ENCODE measurements at places on chromosomes 16 and 17. TPM values are rescaled to one million over a fixed set of nuclear protein-coding genes. Genes with fewer than 3 reads are reported as not detected.

GRCh38 chr16:85628645-85629044 is 15.5 kb downstream of the GSE1 start:
- no peak for DNase-seq

- DNase-seq: no peak
Measured at GRCh38 chr16:80913397-80913796, 93.3 kb downstream of the CMC2 start.

Gene ADPRM
- total RNA-seq: 17.1 TPM

GRCh38 chr17:60160829-60161501 is 11.2 kb downstream of the CA4 start:
- no peak for DNase-seq

GRCh38 chr17:65049085-65049756 is 7.3 kb downstream of the GNA13 start:
- no peak for DNase-seq

- DNase-seq: peak; percentile 33
Measured at GRCh38 chr17:48100591-48101011, 677 bp downstream of the CBX1 start.

Gene HYDIN
- 0.15 TPM for total RNA-seq

Gene CD79B
- total RNA-seq: 0.72 TPM

Gene PFAS
- 18.8 TPM for total RNA-seq

- DNase-seq: no peak
Measured at GRCh38 chr17:20927308-20927977, 115.4 kb downstream of the USP22 start.

- DNase-seq: peak; percentile 95
Measured at GRCh38 chr17:7404737-7405349, 946 bp upstream of the TMEM256 start.

GRCh38 chr16:35532576-35532975 is 2073.2 kb downstream of the TP53TG3F start:
- no peak for DNase-seq

Gene CCL1
- not detected for total RNA-seq

DNA sequence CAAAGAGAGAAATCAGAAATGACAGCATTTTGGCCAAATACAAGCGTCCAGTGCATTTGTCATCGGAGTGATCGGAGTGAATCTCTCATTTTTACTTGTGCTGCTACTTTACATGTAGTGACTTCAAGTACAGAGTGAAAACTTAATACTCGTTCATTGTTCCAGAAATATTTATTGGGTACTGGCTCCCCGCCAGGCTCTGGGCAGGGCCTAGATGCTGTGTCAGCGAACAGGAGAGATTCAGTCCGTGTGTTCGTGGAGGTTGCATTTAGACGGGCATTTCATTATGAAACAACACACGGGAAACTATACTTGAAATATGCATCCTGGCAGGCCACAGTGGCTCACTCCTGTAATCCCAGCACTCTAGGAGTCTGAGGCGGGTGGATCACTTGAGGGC is 727.2 kb upstream of the RBFOX1 start:
- DNase-seq: no peak

Gene C16orf89
- total RNA-seq: not detected

GRCh38 chr17:69058165-69058564 is 2.6 kb downstream of the ABCA9 start:
- DNase-seq: no peak

DNA sequence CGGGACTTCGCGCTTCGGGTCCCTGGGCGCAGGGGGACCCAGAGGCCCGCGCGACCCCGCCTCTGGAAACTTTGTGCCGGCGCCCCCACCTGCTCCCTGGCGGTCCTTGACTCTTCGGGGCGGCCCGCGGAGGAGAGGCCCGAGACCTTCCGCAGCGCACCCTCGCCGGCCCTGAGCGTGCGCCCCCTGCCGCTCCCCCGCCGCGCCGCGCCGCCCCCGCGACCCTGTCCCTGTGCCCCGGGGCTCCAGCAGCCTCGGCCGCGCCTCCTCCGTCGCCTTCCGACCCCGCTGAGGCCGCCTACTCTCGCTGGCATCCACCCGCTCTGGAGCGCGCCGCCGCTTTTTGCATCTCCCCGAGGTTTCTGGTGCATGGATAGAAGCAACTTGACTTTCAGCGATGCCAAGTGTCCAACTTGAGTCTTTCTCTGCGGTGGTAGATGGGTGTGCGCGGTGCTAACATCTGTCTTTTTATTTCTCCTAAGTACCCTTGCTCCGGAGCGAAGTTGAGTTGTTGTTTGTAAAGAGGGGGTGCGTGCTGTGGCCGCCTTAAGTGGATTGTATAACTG is 414 bp downstream of the DUSP14 start:
- DNase-seq: peak; percentile 94

- DNase-seq: no peak
Measured at GRCh38 chr16:13291591-13292333, 390.4 kb downstream of the SHISA9 start.

DNA sequence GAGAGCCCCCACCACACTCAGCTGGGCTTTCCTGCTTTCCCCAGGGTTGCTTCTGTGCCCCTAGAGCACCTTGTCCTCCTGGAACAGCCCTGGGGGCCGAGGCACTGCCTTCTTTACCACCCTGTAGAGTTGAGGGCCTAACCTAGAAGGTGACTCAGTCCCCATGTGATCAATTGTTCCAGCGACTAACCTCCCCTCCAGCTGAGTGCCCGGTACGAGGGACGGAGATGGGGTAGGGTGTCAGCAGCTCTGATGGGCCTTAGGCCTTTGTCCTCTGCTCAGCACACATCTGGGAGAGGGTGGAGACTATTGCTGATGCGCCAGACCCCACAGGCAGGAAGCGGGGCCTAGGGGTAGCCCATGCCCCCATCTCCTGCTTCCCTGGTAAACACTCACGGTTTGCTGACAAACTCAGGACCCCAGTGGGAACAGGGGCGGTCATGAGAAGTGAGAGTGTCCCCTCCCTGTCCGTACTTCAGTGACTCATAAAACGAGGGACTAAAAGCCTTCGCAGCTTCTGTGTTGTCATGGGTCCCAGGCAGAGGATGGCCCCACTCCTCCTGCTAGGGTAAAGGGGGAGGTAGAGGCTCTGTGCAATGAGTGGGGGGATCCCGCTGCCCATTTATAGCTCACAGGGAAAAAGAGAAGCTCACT is 33.1 kb downstream of the NECAB2 start:
- DNase-seq: no peak

- no peak for DNase-seq
Measured at GRCh38 chr17:60423865-60424264, 1.6 kb downstream of the CHCT1 start.

DNA sequence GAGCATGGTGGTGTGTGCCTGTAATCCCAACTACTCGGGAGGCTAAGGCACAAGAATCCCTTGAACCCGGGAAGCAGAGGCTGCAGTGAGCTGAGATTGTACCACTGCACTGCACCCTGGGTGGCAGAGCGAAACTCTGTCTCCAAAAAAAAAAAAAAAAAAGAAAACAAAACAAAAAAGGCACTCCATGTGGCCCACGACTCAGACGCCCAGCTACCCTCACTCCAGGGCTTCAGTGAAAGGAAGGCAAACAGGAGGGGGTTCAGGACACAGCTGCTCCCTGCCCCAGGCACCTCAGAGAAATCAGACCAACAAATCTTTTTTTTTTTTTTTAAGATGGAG is 91.7 kb downstream of the LITAF start:
- DNase-seq: no peak

GRCh38 chr17:3956327-3956957 is 7.8 kb downstream of the ATP2A3 start:
- no peak for DNase-seq

DNA sequence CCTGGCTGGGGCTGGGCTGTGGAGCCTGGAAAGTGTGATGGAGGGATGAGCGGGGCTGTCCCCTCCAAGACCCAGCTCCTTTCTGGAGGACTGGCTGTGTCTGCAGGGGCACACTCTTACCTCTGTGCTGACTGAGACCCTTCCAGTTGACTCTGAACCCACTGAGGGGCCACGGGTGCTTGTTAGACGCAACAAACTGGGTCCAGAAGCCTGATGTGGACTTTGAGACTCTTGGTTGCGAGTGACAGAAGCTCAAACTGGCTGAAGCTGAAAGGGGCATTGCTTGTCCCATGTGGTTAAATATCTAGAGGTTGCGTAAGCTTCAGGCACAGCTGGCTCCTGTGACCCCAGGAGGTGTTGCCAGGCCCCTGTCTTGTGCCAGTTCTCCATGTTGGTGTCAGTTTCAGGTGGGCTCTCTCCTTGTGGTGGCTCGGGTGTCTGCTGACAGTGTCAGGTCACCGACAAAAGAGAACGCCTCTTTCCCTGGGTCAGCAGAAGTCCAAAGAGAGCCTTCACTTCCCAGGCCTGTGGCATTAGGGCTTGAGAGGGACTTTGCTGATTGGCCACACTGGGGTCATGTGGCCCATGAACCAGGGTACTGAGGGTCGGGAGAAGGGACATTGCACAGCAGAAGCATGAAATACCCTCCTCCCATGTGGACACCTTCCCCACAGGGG is 16.7 kb downstream of the ADCY7 start:
- DNase-seq: no peak

GRCh38 chr16:29028457-29029167 is 43.8 kb downstream of the LAT start:
- DNase-seq: no peak

Gene VAT1L
- not detected for total RNA-seq

DNA sequence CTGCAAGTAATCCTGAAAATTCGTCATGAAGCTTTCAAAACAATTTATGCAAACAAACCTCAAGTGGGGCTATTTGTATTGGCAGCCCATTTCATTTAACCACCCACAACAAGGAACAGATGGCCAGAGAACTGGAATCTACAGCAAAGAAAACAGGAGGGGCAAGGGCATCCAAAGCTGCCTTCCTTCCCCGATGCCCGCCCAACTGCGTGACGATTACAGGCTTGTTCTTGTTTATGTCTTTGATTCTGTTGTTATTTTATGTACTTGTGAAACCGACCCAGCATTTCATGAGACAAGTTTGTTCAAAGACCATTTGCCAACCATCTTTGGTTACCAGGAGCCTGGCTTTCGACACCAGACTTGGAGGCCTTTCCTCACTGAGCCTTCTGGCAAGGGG is 59.1 kb upstream of the IRX6 start:
- DNase-seq: no peak

Gene ADGRG1
- total RNA-seq: 132 TPM

Gene TAT
- total RNA-seq: not detected

DNA sequence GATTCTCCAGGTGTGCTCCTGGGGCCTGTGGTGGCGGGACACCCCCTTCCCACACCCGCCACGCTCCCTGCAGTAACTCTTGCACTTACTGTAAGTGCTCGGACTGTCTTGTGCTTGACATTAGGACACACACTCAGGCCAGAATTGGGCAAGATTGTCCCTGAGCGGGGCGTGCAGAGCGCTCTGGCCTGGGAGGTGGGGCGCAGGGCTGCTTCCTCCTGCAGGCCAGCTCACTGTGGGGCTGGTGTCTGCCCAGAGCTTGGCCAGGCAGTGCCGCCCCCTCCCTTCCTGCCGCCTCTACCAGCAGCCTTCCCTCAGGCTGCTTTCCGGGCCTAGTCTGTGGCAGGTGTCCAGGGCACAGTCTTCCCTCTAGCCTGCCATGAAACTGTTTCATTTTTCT is 6.1 kb upstream of the ATP6V0C start:
- no peak for DNase-seq

Gene SLFN14
- total RNA-seq: not detected

Gene C1QL1
- 0.61 TPM for total RNA-seq

Gene SULT1A4
- 2.0 TPM for total RNA-seq

DNA sequence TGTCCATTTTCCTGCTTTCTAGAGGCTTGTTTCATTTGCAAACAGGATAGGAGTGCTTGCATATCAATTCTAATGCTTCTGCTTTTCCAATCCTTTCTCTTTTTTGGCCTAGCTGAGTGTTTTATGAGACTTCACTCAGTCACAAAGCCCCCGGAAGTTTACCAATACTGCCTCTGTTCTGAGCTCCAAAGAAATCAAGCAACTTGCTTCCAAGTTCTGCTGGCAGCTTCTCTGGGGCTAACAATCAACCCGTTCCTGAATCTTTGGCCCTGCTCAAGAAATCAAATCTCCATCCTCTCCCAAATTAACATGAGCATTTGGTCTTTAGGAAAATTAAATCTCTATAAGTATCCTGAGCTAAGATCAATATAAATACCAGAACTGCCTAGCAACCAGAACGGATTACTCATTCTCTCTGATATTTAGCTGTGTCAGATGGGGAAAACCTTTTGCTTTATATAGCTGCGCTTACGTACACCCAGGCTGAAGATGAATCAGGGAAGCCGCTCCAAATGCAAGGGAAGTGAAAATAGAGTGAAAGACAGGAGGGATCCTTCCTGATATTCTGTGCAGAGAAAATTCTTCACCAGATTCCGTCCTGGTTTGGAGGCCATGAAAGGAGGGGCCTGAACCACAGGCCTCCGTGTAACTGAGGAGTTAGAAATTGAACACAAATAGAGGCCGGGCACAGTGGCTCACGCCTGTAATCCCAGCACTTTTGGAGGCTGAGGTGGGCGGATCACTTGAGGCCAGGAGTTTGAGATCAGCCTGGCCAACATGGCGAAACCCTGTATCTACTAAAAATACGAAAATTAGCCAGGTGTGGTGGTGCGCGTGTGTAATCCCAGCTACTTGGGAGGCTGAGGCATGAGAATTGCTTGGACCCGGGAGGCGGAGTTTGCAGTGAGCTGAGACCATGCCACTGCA is 23.3 kb upstream of the GRB2 start:
- DNase-seq: no peak

DNA sequence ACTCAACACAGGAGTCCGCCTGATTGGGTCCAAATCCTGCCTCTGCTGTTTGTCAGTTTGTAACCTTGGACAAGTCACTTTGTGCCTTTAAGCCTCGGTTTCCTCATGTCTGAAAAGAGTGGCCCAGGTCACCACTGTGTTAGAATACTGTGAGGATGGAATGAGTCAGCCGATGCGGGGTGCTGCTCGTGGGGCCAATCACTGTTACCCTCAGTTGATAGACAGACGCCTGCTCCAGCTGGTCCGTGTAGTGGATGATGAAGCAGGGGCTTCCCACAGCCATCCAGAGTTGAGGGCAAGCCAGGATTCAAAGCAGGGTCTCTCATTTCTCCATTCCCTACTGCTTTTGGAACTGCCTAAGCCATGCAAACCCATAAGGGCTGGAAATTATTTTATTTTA is 5.8 kb downstream of the FBXL19 start:
- no peak for DNase-seq

- no peak for DNase-seq
Measured at GRCh38 chr16:14427371-14427948, 202.6 kb downstream of the PARN start.

Gene AP2B1
- 35.9 TPM for total RNA-seq

DNA sequence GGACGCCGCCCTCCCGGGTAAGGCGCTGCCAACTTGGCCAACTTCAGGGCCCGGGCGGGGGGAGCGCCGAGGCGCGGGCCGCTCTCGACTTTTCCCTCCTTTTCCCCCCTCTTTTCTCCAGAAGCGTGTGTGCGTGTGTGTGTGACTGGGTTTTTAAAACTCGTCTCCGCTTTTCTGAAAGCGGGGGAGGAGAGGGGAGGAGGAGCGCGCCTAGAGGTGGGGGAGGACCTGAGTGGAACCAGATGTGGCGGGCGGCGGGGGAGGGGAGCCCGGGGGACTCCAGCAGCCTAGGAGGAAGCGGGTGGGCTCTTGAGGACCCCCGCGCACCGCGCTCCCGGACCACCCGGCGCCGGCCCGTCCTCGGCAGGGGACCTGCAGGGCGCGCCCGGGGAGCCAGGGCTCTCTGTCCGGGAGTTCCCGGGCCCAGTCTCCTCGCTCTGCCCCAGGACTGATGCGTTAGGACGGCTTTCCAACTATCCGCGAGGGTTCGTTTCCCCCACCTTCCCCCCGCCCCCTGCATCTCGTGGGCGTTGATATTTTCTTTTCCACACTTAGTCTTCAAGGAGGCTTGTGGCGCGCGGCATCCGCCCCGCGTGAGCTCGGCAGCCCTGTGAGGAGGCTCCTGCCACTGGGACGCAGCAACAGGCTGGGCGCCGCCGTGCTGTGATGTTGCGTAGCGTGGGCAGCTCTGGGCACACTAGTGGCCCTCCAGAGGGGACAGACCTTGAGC is 599 bp downstream of the MRC2 start:
- peak; percentile 92 for DNase-seq

- DNase-seq: no peak
Measured at GRCh38 chr16:411576-412265, 10.0 kb downstream of the DECR2 start.
